Amygdala (tissue), 56 donors: ENCODE measurements at places on chromosomes 11 and 22.

GRCh38 chr11:118892514-118892913, 8.8 kb downstream of the CXCR5 start:
- no peak for DNase-seq

DNA sequence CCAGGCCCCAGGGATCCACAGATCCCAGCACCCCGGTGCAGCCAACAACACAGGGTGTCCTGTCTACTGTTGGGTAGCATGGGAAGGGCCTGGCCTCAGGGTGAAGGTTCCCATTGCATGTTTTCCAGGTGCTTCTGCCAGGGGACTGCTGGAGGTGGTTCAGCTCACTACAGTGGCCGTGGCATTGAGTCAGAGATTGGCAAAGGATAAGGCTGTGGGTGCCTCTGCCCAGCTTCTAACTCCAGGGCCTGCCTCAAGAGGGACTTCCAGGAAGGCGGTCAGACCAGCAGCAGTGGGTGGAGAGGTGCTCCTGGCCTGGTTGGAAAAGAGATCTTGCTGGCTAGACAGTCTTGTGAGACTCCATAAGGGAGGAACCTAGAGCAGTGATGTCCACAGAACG, 20.9 kb downstream of the CSNK1E start:
- DNase-seq, result no peak

DNA sequence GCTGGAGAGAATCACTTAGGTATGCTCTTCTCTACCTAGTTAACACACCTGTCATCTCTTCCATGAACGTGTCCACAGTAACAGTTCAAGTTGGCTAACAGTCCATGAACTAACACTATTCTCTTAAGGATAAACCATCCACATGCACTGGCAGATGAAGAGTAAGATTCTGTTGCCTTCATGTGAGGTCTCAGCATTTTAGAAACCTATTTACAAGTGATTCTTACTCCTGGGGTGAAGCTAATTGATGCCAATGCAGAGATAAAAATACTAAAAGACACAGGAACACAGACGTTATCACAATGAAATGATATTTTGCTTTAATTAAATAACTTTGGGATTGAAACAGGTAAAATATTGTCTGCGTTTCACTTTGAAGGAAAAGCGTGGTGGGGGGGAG, 1.3 kb downstream of the LRRC4C start:
- DNase-seq, result no peak

- DNase-seq, result no peak
Measured at GRCh38 chr22:29873943-29874342, 9.0 kb upstream of the MTMR3 start.

- DNase-seq, result no peak
Measured at GRCh38 chr11:128921793-128922192, 20.9 kb downstream of the TP53AIP1 start.

GRCh38 chr11:131070365-131070764, 154.1 kb upstream of the SNX19 start:
- DNase-seq, result no peak

GRCh38 chr11:44266056-44266780, 43.7 kb downstream of the ALX4 start:
- DNase-seq, result no peak

DNA sequence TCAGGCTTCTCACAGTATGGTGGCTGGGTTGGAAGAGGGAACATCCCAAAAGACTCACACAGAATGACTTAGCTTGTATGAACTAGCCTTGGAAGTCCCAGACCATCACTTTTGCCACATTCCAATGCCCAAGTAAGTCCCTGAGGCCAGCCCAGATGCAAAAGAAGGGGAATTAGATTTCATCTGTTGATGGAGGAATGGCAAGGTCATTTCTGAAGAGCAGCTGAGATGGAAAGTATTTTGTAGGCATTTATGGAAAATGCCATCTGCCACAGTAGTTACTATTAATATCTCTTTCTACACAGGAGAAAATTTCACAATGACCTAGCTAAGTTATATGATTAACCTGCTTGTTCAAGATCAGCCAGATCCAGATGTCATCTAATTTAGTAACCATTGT, 58.8 kb downstream of the ENDOD1 start:
- no peak for DNase-seq

DNA sequence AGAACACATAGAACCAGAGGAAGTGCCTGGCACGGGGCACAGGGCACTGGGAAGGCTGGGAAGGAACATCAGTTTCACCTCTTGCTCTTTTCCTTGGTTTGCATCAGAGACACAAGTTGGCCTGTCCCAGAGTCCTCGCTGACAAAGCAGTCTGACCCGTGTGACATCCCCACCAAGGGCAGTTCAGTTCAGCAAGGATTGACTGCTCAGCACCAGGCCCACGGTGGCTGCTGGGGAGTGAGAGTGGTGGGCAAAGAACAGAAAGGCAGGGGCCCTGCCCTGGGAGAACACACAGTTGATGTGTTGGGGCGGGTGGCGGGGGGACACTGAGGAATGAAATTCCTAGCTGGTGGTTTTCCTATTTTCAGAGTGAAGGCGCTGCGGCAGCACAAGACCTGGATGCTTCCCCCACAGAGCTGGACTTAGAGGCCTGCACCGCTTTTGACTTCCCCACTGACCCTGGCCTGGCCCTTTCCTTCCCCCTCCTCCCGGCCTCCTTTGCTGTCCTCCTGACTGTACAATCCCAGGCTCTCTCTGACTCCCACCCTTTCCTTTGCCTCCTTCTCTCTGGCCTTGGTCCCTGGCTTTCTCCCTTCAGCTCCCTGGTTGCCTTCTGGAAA, 2.2 kb upstream of the TMPRSS13 start:
- DNase-seq, result no peak

- DNase-seq, result no peak
Measured at GRCh38 chr11:117444711-117445658, 117.3 kb downstream of the CEP164 start.

DNA sequence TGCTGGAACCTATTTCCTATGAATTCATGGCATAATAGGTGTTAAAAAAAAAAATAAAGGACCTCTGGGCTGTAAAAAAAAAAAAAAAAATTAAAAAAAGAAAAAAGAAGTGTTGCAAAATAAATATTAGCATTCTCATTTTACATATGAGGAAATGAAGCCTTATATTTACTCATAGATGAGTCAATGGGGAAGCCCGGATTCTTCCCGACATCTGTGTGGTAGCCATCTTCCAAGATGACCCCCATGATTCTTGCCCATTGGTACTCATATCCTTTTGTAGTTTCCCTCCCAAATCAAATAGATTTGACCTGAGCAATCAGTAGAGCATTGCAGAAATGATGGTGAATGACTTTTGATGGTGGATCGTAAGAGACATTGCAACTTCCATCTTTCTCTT, 3.0 kb upstream of the SWAP70 start:
- DNase-seq, result no peak

GRCh38 chr22:48357961-48358360, 1469.7 kb downstream of the BRD1 start:
- no peak for DNase-seq

DNA sequence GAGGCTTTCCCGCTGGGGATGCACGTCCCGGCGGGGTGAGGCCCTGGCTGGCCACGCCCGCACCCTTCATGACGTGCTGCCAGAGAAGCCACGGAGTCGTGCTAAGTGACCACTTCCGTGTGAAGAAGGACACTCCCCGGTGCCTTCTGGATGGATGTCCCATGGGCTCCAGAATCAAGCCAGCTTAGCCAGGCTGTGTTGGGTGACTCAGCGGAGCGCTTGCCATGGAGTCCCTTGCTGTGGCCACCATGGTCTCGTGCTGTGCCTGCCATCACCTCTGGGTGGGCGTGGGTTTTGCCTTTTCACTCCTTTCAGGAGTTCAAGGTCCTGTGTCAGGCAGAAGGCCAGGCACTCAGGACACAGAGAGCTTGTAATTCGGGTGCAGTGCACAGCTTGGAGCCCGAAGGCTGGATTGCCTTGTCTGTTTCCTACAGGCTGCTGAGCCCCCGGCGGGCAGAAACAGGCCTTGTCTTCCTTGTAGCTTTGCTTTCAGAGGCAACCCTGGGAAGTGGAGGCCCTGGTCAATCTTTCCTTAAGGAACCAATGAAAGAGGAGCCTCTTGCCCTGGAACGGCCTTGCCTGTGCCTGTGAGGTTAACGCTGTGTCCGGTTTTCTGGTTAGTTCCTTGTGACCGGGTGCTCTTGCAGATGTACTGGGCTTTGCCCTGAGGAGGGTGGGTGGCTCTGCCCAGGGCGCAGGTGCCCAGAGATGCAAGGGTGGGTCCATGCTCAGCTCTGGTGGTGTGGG, 268.6 kb downstream of the TBC1D22A start:
- DNase-seq, result no peak

GRCh38 chr11:72643547-72643946, 30.7 kb downstream of the PDE2A start:
- DNase-seq, result no peak

DNA sequence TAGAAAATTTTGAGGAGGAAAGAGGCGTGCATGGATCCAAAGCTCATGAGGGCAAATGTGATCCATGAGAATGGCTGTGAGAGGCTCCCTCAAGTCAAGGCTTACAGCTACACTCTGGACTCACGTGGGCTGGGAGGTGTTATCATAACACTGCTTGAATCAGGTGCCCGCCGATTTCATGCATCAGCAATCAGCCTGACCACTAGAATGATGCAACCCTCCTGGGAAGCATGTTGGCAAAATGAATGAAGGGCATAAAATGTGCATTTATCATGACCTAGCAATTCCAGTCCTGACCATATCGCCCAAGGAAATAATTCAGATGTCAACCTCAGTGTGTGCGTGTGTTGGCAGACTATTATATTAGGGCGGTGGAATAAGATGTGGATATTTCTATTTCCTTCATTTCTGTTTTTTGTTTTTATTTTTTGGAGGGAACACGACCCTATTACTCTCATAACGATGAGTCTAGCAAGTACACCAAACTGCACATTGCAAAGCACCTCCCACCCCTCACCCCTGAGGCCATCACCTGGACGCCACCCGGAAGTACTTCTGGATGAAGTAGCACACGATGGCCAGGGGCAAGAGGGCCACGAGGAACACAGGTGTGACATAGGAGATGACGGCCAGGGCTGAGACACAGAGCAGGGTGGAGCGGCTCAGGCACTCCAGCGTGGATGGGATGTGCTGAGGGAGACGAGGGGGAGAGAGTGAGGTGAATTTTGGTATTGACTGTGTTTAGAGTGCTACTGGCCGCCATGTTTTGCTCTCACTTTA, 15.7 kb upstream of the KCNJ11 start:
- no peak for DNase-seq

- DNase-seq, result peak; percentile 70
Measured at GRCh38 chr11:65856689-65857499, 1.1 kb downstream of the CFL1 start.
